ENCODE measurements at places on chromosomes 16 and 17.

DNA sequence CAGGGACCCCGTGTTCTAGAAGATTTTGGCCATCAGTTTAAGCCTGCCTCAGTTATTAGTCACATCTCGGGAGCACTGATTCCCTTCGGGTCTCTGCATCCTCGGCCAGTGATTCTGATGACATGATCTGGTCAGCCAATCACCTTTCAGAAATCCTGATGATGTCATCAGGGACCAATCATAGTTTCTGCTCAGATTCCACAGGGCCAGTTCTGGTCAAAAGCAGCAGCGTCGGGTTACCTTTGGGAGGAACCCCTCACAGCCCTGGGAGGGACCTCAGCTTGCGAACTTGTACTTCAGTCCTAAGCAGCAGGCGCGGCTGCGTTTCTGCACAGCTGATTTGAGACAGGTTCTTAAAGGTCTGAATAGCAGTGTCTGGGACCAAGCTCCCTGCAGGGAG, 13.9 kb downstream of the KDM8 start:
- DNase-seq = no peak

DNA sequence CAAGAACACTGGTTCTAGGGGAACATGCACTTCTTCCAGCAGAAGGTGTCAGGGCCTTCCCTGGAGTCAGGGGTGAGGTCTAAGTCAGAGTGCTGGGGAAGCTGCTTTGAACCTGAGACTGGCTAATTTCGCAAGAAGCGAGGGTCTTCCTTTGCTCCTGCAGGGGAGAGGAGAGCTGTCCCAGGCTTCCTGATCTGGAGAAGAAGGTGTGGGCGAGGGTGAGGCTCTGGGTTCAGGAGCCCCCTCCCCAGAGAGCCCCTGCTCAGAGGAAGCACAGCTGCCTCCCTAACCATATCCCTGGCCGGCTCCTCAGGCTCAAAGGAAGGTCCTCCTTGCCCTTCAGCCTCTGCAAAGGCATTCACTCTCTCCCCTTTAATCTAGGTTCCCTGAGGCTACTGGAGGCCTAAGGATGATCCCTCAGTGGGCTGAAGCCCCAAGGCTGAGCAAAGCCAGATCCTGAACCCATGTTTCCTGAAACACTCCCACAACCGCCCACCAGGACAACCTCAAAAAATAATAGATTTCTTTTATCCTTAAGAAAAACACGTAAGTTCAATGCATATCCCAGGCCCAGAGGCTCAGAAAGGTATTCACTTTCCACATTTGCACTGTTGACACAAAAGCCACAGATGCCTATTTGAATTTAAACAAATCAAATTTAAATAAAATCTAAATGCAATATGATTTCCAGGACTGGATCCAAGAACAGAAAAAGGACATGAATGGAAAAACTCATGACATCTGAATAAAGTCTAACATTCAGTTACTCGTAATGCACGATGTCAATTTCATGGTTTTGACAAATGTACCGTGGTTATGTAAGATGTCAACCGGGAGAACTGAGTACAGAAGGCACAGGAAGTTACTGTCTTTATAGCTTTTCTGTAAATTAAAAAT, 71.5 kb upstream of the RCVRN start:
- DNase-seq = no peak

DNA sequence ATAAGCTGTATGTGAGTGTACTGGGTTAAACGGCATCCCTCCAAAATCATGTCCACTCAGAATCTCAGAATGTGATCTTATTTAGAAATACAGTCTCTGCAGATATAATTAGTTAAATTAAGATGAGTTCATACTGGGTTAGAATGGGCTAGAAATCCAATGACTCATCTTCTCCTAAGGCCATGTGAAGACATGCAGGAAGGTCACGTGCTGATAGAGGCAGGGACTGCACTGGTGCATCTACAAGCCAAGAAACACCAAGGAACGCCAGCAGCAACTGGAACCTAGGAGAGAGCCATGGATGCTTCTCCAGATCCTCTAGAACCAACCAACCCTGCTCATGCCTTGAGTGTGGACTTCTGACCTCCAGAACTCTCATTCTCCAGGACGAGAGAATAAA, 241.0 kb downstream of the XYLT1 start:
- no peak for DNase-seq

DNA sequence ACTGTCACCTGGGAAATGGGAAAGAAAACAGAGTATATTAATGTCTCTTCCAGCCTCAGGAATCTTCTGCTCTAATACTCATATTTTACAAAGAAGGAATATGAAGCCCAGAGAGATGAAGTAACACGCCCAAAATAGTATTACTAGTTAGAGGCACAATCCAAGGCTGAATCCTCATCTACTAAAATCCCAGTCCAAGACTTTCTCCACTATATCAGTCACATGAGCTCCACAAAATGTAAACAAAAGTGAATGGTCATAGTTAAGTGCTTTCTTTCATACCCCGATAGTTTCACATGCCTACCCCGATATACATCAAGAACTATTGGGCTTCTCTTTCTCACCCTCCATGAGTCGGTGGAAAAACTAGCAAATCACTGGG, 965 bp downstream of the INTS2 start:
- DNase-seq = no peak

- DNase-seq = peak; percentile 60
These were observed 37.3 kb downstream of the PIEZO1 start for GRCh38 chr16:88747588-88748301.

All from activated CD4-positive, alpha-beta T cell treated with anti-CD3 and anti-CD28 coated beads, Interleukin-10, Interleukin-2, amounts not matched to agents 100 ng/mL and 50 ng/mL, durations not matched to agents 16 hours and 8 hours (primary cell).